ENCODE measurements at places on chromosomes 1 and 21.

DNA sequence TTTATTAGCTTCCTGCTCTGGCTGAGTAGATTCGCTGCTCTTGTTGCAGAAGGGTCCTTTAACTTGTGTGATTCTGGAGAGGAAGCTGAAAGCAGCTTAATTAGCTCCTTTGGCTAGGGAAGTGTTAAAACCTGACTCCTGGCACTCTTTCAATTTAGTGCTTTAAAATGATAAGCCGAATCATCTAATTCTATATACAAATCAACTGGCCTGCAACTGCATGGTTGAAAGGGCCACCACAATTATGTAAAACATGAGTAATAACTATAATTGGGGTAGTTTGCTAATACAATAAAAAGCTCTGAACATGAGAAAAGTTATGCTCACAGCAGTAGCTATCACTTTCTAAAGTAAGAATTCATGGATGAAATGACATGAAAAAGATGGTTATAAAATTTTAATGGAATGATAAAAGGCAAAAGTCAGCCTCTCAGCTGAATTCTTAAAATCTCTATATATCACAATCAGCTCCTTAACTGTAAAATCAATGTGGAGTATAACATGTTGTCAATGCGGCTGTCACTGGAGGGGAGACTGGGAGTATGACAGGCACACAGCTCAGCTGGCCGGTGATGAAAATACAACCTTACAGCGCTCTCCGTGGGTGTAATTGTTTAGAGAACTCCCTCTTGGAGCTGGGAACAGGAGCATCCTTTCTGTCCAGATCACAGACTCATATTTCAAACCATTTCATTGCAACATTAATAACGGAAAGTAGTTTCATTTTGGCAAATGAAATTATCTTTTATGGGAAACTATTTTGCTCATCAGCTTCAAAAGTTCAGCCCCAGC, 324.4 kb downstream of the KCTD3 start:
- no peak for DNase-seq

DNA sequence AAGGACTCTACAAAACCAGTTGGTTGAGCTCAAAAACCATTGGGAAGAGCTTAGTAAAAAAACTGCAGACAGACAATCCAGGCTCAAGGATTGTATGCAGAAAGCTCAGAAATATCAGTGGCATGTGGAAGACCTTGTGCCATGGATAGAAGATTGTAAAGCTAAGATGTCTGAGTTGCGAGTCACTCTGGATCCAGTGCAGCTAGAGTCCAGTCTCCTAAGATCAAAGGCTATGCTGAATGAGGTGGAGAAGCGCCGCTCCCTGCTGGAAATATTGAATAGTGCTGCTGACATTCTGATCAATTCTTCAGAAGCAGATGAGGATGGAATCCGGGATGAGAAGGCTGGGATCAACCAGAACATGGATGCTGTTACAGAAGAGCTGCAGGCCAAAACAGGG, 104.0 kb upstream of the BMP8A start:
- DNase-seq, result no peak

GRCh38 chr1:87706203-87706602, 377.5 kb downstream of the LMO4 start:
- DNase-seq, result no peak

GRCh38 chr1:201535919-201536245, 3.0 kb upstream of the NAV1 start:
- no peak for DNase-seq

DNA sequence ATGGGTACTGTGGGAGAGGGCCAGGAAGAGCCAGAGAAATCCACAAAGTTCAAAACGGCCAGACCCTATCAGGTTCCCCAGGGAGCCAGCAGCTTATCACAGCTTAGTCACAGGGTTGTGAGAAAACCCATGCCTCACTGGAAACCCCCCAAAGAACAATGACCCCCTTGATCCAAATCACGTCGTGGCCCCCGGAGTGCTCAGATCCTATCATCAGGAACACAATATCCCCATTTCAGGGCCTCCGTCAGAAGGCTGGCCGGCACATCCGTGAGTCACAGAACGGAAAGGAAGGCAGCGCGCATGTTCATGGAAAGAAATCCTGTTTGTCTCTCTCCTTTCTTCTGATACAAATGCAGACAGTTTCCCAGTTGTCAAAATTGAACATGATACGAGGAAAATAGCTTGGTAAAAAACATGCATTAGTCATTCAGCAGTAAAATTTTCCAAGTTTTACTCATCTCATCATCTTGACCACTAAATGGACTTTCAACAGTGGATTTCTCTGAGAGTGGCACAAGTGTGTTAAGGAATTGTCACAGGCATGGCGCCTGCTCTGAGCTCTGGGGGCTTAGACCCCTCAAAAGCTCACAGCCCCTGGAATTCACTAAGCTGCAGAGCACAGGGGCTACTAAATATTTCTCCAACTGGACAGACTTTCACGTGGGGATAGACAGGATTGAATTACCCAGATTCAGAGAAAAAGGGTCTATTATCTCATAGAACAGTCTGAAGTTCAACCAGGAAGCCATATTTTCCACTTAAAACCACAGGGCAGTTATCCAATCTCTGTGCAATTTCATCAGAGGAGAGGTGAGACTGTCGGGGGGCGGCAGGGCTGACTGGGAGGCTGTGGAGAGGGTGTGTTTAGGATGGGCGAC, 124.8 kb downstream of the RIPK4 start:
- no peak for DNase-seq

- DNase-seq, result no peak
Measured at GRCh38 chr1:5998906-5999301, 6.7 kb upstream of the NPHP4 start.

DNA sequence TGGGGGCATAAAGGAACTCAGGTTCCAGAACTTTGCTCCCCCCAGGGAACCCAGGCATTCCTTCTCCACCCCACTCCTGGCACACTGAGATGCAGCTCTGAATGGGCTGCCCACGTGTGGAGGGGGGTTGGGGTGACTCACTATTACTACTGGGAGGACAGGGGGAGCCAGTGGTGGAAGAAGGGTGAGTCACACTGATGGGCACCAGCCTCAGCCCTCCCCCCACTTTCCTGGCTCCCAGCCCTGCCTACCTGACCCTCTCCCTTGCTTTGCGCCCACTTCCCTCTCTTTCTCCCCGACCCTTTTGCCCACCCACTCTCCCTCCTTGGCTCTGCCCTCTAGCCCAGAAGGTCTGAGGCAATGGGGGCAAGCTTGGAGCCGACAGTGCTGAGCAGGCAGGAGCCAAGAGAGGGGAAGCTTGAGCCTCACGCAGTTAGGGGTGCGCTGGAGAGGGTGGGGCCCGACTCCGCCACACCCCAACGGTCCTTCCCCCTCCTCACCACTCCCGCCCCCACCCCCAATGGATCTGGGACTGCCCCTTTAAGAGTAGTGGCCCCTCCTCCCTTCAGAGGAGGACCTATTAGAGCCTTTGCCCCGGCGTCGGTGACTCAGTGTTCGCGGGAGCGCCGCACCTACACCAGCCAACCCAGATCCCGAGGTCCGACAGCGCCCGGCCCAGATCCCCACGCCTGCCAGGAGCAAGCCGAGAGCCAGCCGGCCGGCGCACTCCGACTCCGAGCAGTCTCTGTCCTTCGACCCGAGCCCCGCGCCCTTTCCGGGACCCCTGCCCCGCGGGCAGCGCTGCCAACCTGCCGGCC, at the start of gene LMNA:
LMNA (plus strand) TSS at position 611 of the 818 bp plus-strand sequence. CDS start 208 bp downstream, outside the sequence.
- DNase-seq, result peak; percentile 43

GRCh38 chr1:61230523-61230922, 148.2 kb downstream of the NFIA start:
- DNase-seq, result no peak

DNA sequence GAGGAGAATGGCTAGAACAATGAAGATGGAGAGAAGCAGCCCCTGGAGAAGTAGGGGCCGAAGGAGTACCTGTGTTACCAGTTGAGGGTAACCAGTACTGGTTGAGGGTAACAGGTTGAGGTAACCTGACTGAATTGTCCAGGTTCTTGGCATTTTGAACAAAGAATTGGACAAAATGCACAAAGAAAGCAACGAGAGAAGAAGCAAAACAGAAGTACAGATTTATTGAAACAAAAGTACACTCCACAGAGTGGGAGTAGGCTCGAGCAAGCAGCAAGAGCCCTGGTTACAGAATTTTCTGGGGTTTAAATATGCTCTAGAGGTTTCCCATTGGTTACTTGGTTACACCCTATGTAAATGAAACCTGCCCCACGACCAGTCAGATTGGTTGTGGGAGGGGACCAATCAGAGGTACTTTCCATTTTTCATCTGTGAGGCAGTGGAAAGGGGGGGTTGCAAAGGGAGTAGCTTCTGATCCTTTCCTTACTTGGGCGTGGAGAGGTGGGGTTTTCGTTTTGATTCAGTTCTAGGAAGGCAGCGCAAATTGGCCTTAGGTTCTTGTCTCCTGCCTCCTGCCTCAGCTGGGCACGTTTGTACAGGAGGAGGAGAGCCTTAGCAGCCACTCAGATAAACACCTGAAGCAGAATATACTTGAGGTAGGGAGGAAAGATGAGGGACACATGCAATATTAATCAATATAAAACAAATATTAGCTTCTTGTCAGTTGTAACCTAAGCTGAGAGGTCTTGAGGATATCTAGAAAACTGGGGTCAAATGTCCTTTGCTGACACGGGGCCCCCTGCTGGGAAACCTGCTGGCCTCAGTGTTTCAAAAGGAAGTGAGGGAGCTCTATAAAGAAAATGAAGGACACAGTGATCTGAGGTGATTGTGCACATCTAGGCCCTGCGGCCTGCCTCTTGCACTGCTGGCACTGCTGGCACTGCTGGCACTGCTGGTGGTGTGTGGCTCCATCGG, 14.3 kb upstream of the LSM10 start:
- DNase-seq, result no peak

- DNase-seq, result no peak
Measured at GRCh38 chr1:14236097-14236496, 362.4 kb upstream of the KAZN start.

DNA sequence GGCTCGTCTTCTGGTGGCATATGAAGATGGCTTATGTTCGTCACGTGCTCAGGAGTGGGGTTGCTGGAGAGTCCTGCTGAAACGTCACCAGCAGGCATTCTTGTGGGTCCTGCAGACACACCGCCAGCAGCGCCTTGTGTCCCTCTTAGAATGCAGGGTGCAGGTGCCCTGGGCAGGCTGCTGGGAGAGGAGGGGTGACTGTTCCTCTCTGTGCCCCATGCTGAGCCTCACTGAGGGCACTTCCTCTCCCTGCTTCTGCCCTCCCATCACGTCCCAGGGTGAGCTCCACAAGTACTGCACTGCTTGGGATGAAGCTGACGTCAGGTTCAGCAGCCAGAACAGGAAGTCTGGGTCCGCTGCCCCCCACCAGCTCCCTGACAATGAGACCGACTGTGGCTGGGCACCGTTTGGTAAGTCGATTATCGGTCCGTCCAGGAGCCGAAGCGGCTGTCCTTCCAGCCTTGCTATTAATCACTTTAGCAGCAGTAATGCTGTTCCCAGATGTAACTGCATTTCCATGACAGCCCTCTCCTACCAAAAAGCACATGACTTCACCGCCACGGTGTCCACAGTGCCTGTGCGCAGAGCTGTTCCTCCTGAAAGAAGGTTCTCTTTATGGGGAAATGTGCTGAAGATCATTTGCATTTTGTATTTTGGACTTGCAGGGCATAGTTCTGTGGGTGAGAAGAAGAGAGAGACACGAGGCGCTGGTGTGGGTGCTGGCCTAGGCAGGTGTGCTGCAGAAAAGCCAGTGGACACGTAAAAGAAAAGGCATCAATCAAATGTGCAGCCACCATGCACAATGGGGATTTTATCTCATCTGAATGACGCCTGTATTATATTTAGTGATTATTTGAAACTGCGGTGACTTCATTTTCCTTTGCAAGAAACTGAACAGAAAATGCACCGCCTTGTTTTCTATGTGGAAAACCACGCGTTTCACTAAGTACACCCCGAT, 21.0 kb downstream of the SLC37A1 start:
- no peak for DNase-seq

DNA sequence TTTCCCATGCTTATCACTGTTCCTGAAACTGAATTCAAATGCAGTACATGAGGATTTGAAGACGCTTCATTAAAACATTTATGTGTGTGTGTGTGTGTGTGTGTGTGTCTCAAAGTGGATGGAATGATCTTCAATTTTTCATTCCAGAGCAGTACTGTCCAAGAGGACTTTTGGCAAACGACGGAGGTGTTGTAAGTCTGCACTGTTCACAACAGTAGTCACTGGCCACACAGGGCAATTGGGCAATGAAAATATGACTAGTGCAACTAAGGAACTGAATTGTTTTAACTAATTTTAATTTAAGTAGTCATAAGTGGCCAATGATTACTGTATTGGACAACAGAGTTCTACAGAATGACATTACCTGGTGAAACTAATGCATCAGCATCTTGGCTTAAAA, 5.0 kb downstream of the TAF5L start:
- no peak for DNase-seq

DNA sequence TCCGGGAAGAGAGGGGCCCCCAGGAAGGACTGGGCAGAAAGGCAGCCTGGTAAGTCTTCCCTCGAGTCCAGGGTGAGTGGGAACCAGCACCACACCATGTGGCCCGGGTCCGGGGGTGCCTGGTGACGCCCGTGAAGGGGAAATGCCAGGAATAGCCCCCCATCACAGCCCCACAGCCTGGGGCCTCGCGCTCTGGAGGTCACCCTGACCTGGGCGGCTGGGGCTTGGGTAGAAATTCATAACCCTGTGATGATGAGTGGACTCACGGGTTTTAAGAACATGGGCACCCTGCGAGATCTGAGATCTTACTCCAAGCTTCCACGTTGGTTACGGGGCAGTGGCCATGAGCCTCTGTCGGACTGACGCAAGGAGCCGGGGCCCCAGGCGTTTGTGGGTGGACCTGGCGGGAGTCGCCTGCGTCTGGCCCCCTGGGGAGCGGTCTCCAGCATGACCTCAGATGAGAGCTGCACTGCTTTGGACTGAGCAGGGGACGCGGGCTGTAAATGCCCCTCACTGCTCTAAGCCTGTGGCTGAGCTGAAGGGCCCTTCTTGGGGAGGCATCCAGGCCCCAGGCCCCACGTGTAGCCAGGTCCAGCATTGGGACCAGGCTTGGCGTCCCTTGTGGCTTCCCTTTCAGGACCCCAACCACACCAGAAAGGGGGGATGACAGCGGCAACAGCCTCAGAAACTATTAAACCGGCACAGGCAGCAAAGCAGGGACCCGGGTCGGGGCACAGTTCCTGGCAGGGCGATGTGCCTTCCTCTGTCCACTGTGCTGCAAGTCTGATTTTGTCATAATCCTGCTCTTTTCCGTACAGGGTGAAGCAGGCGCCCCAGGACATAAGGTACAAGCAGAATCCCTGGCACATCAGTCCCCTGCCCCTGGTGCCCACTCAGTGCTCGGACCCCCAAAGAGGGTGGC, 60.0 kb downstream of the SLC19A1 start:
- no peak for DNase-seq

- no peak for DNase-seq
Measured at GRCh38 chr1:202806845-202807450, 1.3 kb downstream of the KDM5B start.
